ENCODE measurements at places on chromosomes 4 and X.

DNA sequence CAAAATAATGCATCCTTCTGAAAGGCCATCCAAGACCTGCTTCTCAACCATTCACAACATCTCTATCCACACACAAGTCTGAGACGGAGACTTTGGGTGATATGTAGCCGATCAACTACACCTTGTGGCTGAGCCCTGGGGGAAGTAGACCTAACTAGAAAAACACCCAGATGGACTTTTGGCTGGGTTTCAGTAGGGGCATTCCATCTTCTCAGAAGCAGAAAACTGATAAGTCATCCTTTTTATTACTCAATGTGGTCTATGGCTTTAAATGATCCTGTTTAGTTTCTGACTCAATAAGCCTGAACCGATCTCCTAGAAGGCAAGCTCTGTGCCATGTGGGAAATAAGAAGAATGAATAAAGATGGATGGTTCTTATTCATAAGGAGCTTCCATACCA lies 82.5 kb upstream of the AFF2 start:
- no peak for DNase-seq

DNA sequence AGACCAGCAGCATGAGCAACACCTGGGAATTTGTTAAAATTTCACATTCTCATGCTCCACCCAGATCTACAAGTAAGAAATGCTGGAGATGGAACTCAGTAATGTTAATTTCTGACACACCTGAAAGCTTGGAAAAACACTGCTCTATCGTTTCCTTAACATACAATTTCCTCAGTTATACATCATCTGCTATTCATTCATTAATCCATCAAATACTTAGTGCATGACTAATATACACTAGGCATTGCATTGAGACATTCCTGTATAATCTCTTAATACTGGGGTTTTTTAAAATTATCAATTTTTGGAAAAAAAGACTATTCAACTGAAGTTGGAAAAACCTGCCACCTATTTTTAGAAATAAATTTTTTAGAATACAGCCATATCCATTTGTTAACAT lies 106.1 kb downstream of the CHM start:
- DNase-seq = no peak

- no peak for DNase-seq
These were observed 106.6 kb downstream of the NSUN7 start for GRCh38 chr4:40856277-40856839.

DNA sequence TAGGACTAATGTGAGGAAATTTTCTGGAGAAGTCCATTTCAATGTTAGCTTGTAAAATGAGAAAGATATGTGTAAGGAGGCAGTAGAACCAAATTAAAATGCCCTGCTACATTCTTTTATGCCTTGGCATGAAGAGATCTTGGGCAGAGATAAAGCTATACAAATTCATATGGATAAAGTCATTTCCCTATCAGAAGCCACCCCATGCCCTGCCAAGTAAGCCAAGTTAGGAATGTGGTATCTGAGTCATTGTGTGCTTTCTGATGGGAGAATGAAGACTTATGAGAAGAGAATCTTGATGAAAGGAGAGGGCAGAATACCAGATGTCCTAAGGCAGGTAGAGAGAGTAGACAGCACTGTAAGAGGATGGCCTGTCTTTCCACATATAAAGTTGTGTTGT lies 83.7 kb downstream of the TEX13A start:
- DNase-seq = no peak

DNA sequence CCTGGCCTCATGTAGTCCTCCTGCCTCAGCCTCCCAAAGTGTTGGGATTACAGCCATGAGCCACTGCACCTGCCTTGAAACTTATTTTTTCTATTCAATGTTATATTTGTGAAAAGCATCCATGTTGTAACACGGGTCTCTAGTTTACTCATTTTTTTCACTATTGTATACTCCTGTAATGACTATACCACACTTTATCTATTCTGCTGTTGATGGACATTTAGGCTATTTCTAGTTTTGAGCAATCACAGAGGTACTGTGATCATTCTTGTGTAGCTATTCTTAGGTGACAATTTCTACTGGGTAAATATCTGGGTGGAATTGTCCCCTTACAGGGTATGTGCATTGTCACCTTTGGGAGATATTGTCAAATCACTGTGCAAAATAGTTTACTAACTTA lies 3.6 kb downstream of the DRP2 start:
- DNase-seq = no peak

DNA sequence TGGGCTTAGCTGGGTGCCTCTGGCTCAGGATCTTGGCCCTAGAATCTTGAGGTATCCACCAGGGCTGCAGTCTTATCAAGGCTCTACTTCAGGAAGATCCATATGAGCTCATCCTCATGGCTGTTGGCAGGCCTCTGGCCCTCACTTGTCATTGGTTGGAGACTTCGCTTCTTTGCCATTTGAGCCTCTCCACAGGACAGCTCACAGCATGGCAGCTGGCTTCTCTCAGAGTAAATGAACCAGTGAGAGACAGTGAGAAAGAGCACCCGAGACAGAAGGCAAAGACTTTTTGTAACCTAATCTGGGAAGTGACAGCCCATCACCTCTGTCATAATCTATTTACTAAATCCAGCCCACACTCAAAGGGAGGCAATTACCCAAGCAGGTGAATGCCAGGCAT lies 236.8 kb downstream of the GPAT3 start:
- DNase-seq = no peak

GRCh38 chr4:82601242-82602015 lies 39.6 kb upstream of the TMEM150C start:
- no peak for DNase-seq

GRCh38 chr4:128711361-128711760 lies 98.1 kb upstream of the JADE1 start:
- DNase-seq = peak; percentile 13

GRCh38 chr4:119508281-119508680 lies 120.3 kb downstream of the PDE5A start:
- no peak for DNase-seq
